ENCODE measurements at places on chromosomes 1 and 21.

DNA sequence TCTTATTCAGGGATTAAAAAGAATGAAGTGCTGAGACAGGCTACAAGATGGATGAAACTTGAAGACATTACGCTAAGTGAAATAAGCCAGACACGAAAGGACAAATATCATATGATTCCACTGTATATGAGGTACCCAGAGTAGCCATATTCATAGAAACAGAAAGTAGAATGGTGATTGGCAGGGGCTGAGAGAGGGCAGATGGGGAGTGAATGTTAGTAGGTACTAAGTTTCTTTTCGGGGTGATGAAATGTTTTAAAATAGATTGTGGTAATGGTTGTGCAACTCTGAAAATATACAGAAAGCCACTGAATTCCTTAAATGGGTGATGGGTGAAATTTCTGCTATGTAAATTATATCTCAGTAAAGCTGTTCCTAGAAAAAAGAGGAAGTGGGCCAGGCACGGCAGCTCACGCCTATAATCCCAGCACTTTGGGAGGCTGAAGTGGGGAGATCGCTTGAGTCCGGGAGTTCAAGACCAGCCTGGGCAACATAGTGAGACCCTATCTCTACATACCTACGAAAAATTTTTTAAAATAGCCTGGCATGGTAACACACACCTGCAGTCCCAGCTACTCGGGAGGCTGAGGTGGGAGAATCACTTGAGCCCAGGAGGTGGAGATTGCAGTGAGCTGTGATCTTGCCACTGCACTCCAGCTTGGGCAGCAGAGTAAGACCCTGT, 15.9 kb downstream of the SLC27A3 start:
- DNase-seq = peak; percentile 89

- DNase-seq = no peak
These were observed 47.7 kb upstream of the RBM15 start for GRCh38 chr1:110291241-110292030.

DNA sequence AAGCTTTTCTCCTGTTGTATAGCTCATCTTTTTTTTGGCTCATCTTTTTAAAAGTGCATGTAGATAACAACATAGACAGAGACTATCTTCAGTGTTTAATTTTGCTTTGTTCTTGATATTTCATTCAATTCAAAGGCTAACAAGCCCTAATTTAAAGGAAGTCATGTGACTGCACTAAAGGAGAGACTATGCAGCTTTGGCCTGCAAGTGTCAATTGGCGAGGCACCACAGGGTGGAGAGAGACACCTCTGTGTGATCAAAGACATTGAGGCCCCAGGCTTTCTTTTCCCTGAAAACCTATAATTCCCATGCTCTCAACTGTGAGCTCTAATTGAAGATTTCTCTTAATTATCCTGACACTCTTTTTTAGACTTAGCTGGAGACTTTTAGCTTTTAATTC, 53.6 kb downstream of the CHODL start:
- no peak for DNase-seq

DNA sequence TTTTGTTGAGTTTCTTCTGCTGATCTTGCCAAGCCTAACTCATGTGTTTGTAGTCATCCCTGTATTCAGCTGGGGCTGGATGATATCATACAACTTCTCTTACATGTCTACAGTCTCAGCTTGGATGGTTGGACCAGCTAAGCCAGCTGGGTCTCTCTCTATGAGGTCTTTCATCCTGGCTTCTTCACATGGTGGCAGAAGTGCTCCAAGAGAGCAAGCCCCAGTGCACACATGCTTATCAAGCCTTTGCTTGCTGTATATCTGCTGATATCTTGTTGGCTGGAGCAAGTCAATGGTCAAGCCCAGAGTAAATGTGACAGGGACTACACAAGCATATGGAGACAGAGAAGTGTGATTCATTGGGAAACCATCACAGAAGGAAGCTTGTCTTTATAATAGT, 29.2 kb upstream of the SLC44A5 start:
- DNase-seq = no peak

DNA sequence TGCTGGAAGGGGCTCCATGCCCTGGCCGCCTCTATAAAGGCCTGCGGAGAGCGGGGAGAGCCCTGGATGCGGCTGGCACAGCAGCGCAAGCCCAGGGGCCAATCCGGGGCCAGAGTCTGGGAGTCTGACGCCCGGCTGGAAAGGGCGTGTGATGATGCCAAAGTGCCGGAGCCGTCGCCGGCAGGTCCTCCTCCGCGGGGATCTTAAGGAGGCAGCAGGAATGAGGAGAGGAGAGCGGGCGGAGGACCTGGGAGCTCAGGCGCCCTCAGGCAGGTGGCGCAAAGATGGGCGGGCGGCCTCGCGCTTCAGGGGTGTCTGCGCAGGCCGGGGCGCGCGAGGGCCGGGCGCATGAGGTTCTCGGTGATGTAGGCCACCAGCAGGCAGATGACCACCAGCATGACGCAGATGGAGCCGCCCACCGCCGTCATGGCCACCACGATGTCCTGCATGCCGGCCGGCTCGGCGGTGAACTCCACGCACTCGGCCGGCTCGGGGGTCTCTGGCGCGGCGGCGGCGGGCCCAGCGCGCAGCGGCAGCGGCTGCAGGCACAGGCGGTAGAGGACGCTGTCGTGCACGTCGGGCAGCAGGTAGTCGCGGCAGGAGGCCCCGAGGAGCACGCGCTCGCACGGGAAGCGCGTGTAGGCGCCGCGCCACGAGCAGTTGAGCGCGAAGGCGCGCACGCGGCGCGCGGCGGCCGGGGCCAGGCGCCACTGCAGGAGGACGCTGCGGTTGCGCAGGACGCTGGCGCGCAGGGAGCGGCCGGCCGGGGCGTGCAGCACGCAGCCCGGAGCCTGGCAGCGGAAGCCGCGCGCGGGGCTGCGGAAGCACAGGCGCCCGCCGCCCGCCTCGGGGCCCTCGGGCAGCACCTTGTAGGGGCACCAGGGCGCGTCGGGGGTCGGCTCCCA, 653 bp downstream of the FNDC10 start:
- no peak for DNase-seq

GRCh38 chr1:150256554-150257341, 826 bp upstream of the CA14 start:
- no peak for DNase-seq

- no peak for DNase-seq
These were observed 42.8 kb upstream of the MAGOH start for GRCh38 chr1:53281133-53281532.

- DNase-seq = no peak
These were observed 21.3 kb upstream of the IL10 start for GRCh38 chr1:206793620-206794019.

- DNase-seq = no peak
These were observed 23.4 kb downstream of the MAPKAPK2 start for GRCh38 chr1:206708058-206708457.

DNA sequence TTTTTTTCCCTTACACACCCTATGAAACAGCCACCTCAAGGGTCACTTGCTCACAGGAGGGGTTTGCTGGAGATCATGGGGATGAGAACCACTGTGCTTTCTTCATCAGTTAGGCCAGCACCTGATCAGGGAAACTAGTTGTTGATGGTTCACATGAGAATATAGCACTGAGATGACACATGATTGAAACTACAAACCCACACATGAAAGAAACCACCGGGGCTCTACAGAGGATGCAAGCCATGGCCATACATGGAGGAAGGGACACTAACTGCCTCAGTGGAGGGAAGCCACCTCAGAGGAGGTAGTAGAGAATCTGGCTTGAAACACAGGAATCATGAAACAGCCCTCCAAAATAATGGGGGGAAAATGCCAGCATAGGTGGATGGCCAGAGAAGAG, 63.2 kb downstream of the PRKAB2 start:
- DNase-seq = no peak

- DNase-seq = no peak
These were observed 32.8 kb downstream of the C2CD2 start for GRCh38 chr21:41921021-41921420.

- no peak for DNase-seq
These were observed 33.5 kb downstream of the UTP25 start for GRCh38 chr1:209861242-209861641.

Measured in GM12864 (cell line).